Left renal pelvis (tissue), 4 donors: ENCODE measurements at places on chromosomes 4 and X.

DNA sequence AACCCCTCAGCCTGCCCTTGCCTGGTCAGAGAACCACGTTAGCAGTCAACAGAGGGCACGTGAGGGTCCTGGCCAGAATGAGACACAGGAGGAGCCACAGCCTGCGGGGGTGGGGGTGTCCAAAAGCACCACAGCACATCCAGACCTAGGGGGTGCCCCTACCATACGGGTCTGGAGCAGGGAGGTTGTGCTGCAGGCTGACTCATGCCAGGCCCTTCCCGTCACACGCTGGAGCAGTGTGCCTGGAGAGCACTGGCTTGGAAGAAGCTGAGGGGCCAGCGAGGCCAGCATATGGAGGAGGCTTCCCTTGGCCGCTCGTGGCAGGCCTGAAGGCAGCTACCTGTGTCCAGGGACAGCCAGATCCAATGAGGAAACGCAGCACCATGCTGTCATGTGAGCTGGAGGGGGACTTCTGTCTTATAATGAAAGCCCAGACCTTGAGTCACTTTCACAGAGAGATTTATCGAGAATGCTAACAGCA, 1.5 kb upstream of the IRAK1 start:
- DNase-seq, result no peak

GRCh38 chr4:99394896-99395295, 40.2 kb downstream of the ADH7 start:
- no peak for DNase-seq

GRCh38 chr4:116005037-116005805, 891.8 kb upstream of the NDST4 start:
- no peak for DNase-seq

DNA sequence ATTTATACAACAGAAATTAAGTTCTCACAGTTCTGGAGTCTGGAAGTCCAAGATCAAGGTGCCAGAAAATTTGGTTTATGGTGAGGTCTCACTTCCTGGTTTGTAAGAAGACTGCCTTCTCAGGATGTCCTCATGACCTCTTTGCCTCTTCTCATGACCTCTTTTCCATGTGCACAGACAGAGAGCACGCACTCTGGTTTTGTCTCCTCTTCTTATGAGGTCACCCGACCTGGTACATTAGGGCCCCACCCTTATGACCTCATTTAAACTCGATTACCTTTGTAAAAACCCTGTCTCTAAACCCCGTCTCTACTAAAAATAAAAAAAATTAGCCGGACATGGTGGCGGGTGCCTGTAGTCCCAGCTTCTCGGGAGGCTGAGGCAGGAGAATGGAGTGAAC, 155.9 kb downstream of the KIT start:
- DNase-seq, result no peak

- DNase-seq, result no peak
Observed at GRCh38 chr4:6562931-6563901, 11.8 kb upstream of the MAN2B2 start.

GRCh38 chr4:103397541-103397940, 199.4 kb upstream of the CENPE start:
- no peak for DNase-seq

DNA sequence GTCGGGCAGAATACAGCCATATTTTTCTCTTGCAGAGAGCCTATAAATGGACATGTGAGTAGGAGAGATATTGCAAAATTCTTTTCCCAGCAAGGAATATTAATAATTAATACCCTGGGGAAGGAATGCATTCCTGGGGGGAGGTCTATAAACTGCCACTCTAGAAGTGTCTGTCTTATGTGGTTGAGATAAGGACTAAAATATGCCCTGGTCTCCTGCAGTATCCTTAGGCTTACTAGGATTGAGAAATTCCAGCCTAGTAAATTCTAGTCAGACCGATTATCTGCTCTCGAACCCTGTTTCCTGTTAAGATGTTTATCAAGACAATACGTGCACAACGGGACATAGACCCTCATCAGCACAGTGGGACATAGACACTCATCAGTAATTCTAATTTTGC, 872.6 kb downstream of the FSTL5 start:
- DNase-seq, result no peak

DNA sequence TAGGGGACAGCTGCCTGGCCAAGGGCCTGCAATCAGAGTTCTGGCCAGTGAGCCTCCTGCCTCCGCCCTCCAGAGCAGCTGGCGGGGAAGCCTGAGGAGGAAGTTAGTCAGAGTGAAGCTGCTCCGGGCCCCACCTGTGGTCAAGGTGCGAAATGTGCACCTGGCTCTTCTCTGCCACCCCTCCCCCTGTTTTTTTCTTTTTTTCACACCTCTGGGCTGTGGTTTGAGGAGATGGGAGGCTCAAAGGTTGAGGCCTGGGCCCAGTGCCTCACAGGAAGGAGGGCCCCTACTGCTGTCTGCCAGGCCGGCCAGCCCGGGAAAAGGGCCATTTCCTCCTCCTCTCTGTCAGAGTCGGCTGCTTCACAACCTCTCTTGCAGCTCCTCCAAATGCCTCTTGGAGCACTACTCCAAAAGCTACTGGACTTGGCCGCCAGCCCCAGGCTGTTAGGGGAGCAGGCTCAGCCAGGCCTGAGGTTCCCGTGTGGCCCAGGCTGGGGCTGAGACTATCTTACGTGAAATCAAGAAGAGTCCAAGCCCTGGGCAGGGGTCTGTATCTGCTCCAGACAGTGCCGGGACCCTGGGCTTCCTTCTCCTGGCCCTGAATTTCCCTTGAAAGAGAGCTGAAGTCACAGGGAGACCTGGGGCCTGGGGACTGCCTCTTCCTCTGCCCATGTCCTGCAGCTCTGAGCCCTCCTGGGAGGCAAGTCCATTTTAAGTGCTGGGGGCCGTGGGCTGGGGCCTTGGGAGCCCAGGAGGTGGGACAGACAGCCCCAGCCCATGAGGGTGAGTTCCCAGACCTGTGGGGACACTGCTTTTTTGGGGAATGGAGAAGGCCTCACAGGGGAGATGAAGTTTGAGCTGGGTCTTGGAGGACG, 4.5 kb upstream of the CXCR3 start:
- peak; percentile 24 for DNase-seq

GRCh38 chr4:87382116-87382515, 8.9 kb downstream of the HSD17B11 start:
- no peak for DNase-seq

GRCh38 chrX:22323541-22323940, 50.8 kb downstream of the CBLL2 start:
- DNase-seq, result no peak

DNA sequence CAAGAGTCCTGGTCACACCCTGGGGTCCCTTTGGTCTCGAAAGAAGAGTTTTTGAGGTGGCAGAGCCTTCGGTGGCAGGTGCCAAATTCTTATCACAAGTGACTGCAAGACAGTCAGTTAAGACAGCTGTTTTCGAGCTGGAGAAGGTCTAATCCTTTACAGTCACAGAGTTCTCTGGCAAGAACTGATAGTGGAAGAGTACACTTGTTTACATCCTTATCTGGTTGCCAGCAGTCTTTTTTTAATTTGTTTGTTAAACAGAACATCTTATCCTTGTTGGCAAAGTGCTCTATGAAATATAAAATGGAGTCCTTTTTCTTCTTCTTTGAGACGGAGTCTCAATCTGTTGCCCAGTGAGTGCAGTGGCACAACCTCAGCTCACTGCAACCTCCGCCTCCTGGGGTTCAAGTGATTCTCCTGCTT, 50.4 kb upstream of the ELOVL6 start:
- DNase-seq, result no peak

- no peak for DNase-seq
Observed at GRCh38 chr4:188023682-188024081, 28.1 kb downstream of the ZFP42 start.

GRCh38 chr4:81599742-81600380, 128.2 kb upstream of the RASGEF1B start:
- DNase-seq, result no peak

- DNase-seq, result no peak
Observed at GRCh38 chr4:40662962-40663604, 33.4 kb upstream of the RBM47 start.

- DNase-seq, result no peak
Observed at GRCh38 chr4:8853249-8853648, 18.4 kb downstream of the HMX1 start.

- DNase-seq, result no peak
Observed at GRCh38 chrX:78822157-78822690, 74.7 kb downstream of the LPAR4 start.

GRCh38 chr4:87410157-87410556, 12.2 kb upstream of the NUDT9 start:
- DNase-seq, result no peak

GRCh38 chrX:16484338-16484737, 165.6 kb upstream of the S100G start:
- DNase-seq, result no peak

- DNase-seq, result no peak
Observed at GRCh38 chr4:74152836-74153235, 5.1 kb upstream of the MTHFD2L start.

GRCh38 chrX:69493193-69493592, 10.9 kb upstream of the NALF2 start:
- no peak for DNase-seq

GRCh38 chr4:134754301-134755019, 552.9 kb upstream of the PABPC4L start:
- no peak for DNase-seq

DNA sequence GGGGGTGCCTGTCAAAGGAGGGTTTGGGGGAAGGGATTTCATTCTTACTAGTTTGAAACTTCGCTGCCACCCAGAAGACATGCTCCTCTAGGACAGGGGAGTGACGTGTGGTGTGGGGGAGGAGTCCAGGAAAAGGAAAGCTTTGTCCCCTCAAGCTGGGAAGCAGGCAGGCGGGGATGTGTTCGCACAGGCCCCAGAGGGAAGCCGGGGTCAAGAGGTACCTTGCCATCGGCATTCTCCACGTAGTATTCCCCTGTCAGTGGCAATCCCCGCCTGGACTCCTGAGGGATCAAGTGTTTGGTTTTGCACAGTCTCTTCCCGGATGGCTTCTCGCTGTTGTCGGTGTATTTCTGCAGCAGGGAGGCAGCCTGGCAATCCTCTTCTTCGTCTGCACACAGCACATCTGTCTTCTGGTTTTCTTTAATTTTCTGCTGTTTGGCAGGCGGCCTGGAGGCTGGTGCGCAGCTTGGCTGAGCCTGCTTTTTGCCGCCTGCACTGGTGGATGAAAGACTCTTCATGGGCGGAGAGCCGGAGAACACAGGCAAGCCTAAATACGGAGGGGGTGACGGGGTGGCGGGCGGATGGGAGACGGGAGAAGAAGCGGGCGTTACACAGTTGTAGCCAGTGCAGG, 35.1 kb downstream of the BCOR start:
- DNase-seq, result no peak

GRCh38 chr4:149932188-149932587, 116.5 kb upstream of the IQCM start:
- no peak for DNase-seq

- DNase-seq, result no peak
Observed at GRCh38 chr4:118682928-118683327, 2.3 kb upstream of the METTL14 start.

GRCh38 chr4:80788798-80789197, 241.7 kb upstream of the BMP3 start:
- no peak for DNase-seq

DNA sequence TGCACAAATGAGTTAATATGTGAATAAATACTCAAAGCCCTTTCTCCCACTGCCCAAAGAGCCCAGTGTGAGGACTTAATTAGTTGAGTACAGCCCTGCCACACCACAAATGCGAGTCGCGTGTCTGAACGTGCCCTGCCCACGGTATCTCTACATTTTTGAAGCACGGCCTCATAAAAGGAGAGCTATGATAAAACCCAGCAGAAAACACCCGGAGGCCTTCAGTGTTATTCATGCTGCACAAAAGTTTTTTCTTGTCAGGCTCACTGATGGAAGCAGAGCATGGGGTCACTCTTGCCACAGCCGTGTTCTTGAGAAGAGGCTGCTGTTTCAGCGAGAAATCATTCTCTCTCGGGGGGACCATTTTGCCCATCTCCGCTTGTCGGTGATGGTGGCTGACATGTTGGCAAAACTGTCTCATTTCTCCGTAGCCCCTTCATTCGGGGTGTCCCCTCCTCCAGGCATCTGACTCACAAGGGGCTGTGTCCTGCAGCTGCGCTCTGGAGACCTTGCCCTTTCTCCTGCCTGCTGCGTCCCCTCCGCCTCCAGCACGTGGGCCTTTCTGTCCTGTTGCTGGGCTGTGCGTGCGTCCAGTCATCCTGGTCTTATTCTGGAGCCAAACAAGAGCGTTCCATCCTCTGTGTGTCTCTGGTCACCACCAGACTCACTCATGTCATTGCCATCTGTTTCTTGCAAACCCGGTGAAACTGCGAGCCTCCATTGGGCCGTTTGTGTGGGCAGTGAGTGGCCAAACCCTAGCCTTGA, 88.8 kb downstream of the SORCS2 start:
- DNase-seq, result no peak

GRCh38 chr4:105714071-105714521, 5.5 kb downstream of the GSTCD start:
- no peak for DNase-seq

DNA sequence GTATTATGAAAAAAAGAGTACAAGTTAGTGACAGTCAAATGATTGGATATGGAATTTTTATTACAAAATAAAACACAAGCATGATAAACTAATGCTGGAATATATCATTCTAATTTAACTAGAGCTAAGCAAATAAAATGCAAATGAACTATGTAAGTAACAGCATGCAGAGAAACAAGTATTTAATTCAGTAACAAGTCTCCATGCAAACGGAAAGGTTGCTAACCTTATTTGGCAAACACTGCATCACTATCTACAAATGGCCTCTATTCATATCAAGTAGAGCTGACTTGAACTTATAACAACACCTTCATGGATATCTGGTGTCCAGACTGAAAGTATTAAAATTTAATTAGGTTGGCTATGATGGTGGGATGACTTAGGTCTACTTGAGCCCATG, 15.4 kb downstream of the PPM1K start:
- DNase-seq, result no peak

DNA sequence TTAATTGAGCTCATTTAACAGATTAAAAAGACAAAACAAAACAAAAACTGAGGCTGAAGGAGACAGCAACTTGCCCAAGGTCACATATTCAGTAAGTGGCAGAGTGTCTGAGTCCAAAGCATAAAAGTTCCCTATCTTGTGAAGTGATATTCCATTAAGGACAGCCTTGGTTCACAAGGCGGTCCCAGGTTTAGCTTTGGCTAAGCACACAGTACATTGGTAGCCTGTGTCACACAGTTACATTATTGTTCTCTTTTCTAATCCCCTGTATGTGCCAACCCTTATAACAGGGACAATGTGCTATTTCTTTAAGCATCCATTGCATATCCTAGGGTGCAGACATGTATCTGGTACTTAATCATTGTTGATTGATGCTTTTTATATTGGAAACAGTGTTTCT, 139.9 kb downstream of the NPNT start:
- no peak for DNase-seq
